ENCODE measurements at places on chromosomes 11 and 22.
A peak's percentile ranks its signal among the peaks of the same experiment; 100 is the strongest.

DNA sequence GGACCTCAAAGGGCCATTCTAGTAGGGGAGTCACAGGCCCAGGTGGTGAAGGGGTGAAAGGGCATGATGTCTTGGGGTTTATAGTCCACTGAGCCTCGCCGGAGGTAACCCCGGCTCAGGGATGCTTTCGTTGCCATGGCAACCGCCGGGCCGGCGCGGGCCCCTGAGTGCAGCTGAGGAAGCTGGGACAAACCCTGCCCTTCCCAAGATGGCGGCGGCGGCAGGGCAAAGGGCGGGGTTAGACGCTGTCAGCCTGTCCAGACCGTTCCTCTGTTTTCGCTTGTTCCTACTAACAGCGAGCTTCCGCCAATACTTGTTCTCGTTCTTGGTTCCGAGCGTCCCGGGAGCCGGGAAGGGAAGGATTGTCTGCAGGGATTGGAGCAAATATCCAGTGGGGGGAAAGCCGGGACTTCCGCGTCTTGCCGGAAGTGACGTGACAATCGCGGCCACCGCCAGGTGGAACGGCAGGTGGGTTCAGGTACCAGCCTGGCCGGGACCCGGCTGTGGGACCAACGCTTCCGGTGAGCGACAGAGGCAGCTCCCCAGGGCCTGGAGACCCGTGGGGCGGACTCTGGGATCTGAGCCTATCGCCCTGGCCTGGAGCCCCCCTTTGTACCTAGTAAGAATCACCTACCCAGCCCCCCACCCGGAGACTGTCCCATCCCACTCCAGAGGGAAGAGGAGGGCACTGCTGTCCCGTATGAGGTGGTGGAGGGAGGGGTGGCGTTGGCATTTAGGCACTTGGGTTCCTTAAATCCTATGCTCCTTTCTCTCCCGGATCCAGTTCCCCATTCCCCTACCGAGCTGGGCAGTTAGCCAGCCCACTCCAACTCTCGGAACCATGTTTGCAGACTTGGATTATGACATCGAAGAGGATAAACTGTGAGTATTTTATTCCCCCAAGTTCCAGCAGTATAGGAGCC, at the start of gene PICK1:
PICK1 (plus strand) TSS at position 436 of the 923 bp plus-strand sequence; CDS start at position 842, 406 bp downstream.
- peak; percentile 63 for DNase-seq

DNA sequence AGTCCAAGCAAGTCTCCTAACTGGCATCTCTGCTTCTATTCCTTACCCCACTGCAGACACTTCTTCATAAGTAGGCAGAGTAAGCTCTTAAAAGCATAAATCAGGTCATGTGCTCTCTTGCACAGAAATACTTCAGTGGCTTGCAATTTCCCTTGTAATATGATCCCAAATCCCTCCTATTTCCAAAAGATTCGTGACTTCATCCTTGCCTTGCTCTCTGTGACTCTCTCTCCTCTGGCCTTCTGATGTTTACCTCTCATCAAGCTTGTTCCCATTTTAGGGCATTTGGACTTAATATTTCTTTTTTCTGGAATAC, 37.4 kb upstream of the NCR3LG1 start:
- no peak for DNase-seq

- no peak for DNase-seq
These were observed 160.2 kb downstream of the KIRREL3 start for GRCh38 chr11:126840201-126840886.

DNA sequence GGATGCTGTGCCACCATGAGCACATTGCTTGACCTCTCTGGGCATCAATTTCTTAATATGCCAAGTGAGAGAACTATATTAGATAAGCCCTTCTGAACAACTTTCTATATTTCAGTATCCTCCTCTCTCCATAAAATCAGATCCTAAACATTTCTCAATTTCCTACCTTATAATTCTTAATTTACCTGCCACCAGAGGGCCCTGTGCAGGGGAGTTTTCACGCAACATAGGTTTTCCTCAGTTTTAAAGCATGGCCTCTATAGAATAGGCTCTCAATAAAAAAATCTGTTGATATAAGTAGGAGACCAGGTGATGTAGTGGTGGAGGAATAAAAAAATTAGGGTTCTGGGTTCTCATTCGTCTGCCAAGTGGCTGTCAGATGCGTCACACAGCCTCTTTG, 83.7 kb upstream of the DBX1 start:
- DNase-seq, result no peak

GRCh38 chr11:35158701-35159510, 19.9 kb downstream of the CD44 start:
- DNase-seq, result no peak

GRCh38 chr11:134762248-134763029, 350.4 kb upstream of the B3GAT1 start:
- no peak for DNase-seq

DNA sequence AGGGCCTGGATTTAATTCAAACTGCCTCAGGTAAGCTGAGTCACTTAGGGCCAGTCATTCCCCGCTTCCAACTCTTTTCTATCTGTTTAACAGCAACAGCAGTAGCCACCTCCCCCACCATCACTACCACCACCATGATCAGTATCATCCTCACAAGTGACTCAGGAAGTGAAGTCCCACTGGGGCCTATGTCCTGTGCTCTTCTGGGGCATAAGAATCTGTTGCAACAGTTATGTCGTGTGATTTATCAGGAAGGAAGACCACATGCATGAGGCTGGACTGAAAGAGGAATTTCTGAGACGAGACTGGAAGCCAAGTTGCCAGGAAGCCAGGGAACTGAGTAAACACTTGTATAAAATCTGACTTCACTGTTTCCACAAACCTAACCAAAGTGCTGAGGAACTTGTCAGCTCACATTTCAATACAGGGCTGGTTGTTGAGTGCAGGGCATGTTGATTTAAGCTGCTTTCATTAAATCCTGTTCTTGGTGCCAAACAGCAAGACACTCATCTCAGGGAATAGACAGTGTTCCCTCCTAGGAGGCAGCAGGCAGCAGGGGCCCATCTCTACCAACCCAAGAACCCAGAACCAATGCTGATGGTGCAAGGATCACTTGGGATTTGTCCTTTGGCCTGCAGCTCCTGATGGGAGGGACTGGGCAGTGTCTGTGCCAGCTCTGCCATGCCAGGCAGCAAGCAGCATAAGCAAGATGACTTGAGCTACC, 226.7 kb upstream of the NARS2 start:
- no peak for DNase-seq

- no peak for DNase-seq
These were observed 70.1 kb downstream of the WT1 start for GRCh38 chr11:32365192-32365591.

DNA sequence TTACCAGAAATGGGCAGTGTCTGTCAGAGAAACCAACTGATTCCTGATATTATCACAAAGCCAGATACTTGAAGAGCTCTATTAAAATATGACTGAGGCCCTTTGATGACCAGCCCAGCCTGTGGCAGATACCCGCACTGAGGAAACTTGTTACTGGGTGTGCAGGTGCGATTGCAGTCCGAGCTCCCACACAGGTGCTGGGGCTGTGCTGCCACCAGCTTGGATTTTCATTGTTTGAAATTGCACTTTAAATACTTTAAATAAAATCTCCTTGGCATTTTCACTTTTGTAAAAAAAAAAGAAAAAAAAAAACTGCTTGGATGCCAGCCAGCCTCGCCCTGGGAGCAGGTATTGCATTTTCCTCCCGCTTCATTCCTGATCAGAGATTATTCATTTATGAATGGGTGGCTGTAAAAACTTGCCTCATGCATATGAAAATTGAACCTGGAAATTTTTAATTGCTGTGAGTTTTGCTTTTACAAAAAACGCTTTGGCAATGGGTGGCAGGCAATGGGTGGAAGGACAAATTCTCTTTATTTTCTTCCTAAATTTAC, 21.2 kb downstream of the EHF start:
- DNase-seq, result no peak

DNA sequence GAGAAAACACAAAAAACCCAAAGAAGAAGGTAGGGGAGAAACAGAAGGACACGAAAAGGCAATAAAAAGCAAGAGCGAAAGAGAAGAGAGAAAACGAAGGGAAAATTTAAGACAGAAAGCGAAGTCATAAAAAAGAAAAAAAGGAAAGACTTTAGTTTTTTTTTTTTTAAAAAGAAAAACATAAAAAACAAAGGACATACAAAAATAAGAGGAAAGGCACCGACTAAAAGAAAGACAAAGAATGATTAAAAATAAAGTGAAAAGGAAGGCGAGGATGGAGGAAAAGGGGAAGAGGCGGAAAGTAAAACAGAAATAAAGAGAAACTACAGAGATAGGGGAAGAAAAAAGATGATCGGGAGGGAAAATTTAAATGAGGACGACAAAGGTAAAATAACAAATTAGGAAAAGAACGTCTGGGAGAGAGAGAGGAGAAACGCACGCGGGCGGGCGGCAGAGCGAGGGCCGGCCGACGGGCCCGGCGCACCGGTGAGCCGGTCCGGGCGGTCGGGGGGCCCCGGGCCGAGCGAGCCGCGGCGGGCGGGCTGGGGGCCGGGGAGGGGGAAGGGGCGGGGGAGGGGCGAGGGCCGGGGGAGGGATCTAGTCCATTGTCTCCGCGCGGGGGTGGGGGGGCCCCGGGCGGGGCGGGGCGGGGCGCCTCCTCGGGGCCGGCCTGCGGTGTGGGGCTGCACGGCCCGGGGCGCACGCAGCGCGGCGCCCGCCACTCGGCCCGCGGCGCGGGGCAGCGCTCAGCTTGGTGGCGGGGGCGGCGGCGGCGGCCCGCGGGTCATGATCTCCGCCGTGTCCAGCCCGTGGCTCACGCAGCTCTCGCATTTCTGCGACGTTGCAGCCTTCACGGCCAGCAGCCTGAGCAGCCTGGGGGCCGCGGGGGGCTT, at the start of gene TBX1:
TBX1 (plus strand) TSS at position 721 of the 893 bp plus-strand sequence; CDS start at position 787, 66 bp downstream.
- DNase-seq, result no peak

- DNase-seq, result peak; percentile 80
These were observed 97.1 kb downstream of the CD44 start for GRCh38 chr11:35235936-35236666.

DNA sequence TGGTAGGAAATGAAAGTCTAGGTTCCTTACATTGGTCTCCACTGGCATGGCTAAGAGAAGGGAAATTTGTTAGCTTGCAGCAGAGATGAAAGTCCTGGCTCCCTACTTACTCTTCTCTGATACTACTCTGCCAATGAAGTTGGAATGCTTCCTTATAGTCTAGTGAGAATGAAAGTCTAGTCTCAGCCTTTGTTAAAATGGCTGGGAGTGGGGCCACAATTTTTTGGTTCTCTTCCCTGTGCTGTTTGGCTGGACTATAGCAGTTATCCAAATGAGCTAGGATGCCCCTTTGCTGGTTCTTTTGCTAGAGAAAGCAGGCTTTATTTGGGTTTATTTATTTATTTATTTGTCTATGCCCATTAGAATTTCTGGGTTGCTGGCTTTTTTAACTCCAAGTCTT, 414.3 kb downstream of the AASDHPPT start:
- DNase-seq, result no peak

DNA sequence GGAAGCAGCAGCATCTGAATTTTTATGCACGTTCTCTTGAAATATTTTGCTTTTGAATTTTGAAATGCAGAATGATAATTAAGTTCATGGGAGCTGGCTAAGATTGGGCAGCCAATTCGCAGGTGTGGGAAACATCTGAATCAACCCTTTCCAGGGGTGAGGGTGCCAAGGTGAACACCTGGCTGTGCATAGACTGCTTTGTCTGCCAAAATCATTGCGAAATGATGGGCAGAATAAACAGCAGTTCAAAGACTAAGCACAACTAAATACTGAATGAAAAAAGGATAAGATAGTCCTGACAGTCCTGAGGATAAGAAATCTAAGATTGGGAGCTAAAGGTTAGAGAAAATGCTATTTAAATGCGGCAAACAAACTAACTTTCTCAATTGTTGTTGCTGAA, 813.3 kb upstream of the RAG2 start:
- DNase-seq, result no peak

DNA sequence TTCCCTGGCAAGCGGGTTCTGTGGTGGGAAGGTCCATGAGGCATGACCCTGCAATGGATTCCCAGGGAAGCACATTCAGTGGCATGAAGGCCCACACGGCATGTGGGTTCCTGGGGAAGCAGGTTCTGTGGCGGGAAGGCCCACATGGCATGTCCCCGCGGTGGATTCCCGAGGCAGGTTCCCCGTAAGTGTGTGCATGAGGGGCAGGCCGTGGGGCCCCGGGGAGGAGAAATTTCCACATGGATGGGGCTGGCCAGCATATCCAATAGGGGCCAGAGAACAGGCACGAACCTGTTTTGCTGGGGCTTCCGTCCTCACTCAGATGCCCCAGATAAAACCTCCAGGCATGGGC, 83.7 kb downstream of the PHF21B start:
- no peak for DNase-seq

DNA sequence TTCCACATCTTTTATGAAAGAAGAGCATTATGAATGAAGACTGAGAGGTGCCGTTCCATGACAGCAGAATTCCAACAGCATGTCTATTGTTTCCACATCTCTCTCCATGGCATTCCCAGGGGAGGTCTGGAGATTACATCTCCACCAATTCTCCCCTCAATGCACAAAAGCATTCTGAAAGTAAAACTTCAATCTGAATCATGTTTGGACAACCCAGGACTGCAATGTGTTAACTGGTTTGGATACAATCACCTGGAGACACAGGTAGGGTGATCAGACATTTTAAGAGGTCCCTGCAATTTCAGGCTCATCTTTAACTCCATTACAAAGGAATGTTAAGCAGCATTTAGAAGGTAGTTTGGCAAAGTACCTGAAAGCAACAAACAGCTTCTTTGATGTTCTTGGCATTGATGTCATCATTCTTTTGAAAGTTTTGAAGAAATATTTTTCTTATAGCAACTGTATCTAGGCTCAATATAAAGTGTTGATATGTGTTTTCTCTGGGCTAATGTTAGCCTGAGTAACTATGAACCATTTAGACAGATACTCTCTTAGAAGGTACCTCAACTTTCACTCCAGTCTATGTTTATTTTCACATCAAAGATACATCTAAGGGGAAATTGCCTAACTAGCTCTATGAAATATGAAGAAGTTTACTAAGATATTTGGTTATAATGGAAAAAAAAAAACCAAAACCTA, 181.4 kb upstream of the MTMR2 start:
- DNase-seq, result no peak

- no peak for DNase-seq
These were observed 109.6 kb upstream of the CHORDC1 start for GRCh38 chr11:90332415-90332814.

- DNase-seq, result peak; percentile 69
These were observed at the start of gene KCTD17 for GRCh38 chr22:37051391-37052385. KCTD17 (plus strand) TSS chr22:37051742; CDS start chr22:37051761, 19 bp downstream.

DNA sequence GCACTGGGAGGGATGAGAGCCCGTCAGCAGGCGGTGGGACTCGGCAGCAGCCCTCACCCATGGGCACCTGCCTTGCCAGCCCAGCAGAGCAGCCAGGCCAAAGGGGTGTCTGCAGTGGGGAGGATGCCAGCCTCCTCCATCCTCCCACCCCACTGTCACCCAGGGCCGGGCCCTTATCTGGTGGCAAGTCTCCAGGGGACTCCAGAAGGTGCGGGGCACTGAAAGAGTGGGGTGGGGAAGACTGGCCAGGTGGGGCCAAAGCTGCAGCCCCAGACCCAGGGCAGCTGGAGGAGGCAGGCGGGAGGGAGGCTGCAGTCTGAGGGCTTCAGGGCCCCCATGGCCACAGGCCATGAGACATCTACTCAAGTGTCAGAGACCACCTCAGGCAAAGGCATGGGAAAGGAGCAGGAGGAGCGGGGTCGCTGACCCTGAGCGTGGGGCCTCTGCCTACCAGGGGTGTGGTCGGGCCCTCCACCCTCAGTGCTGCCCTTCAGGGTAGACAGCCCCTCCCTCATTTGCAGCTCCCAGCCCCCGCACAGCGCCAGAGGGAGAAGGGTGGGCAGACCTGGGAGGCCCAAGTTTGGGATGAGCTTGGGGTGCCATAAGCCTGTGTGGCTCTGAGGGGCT, 3.5 kb downstream of the DGCR6L start:
- DNase-seq, result no peak

GRCh38 chr11:107996006-107996776, 12.5 kb upstream of the CUL5 start:
- no peak for DNase-seq

GRCh38 chr11:18726040-18726439, at the start of gene IGSF22:
IGSF22 (minus strand) TSS chr11:18726188; CDS start chr11:18724236, 1,952 bp downstream.
- DNase-seq, result no peak
